ENCODE measurements at places on chromosomes 2 and 18. TPM values are rescaled to one million over a fixed set of nuclear protein-coding genes. Genes with fewer than 3 reads are reported as not detected.

Gene EGR4
- total RNA-seq = not detected

Gene RASGRP3
- 2.5 TPM for total RNA-seq

Gene GCG
- not detected for total RNA-seq

Gene CAPN14
- 0.12 TPM for total RNA-seq

Gene HOXD4
- total RNA-seq = 0.06 TPM

Gene FBXO36
- 2.5 TPM for total RNA-seq

Gene RNF144A
- total RNA-seq = 1.5 TPM

Gene TUBA4B
- total RNA-seq = not detected

Gene DAPL1
- not detected for total RNA-seq

Gene SPHKAP
- 0.19 TPM for total RNA-seq

Gene EPB41L3
- 3.7 TPM for total RNA-seq

Gene CHRNA1
- total RNA-seq = 0.13 TPM

Gene CDH19
- 1.7 TPM for total RNA-seq

Gene BOLL
- not detected for total RNA-seq

Data from aortic smooth muscle cell (primary cell).